Prostate gland (tissue), 2 donors: ENCODE measurements at places on chromosomes 6 and 20. TPM values are rescaled to one million over a fixed set of nuclear protein-coding genes. Genes with fewer than 3 reads are reported as not detected.

NR2E1 gene
- total RNA-seq, result 0.91 TPM

- no peak overlapping the region for H3K27ac ChIP-seq
- DNase-seq, result no peak
- no peaks in the 10 kb centered on the region for H3K4me1 ChIP-seq
These were observed 150.9 kb upstream of the MLIP start for GRCh38 chr6:53960311-53960710.

- H3K4me1 ChIP-seq, result no peaks in the 10 kb centered on the region
- no peaks in the 10 kb centered on the region for H3K36me3 ChIP-seq
- no peak overlapping the region for H3K4me3 ChIP-seq
These were observed 13.4 kb upstream of the BTN3A2 start for GRCh38 chr6:26351544-26351953.

DNA sequence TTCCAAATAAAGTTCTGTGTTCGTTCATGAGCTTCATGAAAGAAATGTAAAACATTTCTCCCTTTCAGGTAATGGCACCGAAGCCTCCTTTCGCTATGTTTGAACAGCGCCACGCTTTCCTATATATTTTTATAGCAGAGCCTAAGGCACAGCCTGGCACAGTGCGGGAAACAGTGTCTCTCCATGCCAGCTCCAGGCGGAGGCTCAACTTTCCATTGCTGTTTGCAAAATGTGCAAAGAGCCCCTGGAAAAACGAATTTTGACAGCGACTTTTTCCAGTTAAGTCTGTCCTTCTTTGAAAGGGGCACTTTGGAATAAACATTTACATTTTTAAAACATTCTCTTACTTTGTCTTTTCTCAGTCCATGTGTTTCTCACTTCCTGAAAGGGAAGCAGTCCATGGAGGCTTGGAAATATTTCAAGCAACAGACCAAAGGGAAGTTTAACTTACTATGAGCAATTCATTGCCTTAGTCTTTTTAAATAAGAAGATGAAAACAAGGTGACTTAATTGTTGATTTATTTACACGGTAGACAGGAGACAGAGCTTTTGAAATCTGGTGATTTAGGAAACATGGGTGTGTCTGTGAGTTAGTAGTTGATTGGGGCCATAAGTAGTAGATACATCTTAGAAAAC is 769 bp downstream of the CCN6 start:
- no peaks in the 10 kb centered on the region for H3K4me1 ChIP-seq
- no peak overlapping the region for H3K27ac ChIP-seq
- H3K36me3 ChIP-seq, result no peaks in the 10 kb centered on the region
- no peaks in the 10 kb centered on the region for H3K27me3 ChIP-seq

- no peaks in the 10 kb centered on the region for H3K27me3 ChIP-seq
- H3K27ac ChIP-seq, result no peak overlapping the region
- H3K36me3 ChIP-seq, result no peaks in the 10 kb centered on the region
- no peaks in the 10 kb centered on the region for H3K4me1 ChIP-seq
- no peak for DNase-seq
These were observed 8.6 kb downstream of the MAN1A1 start for GRCh38 chr6:119340796-119341487.

CCN6 gene
- total RNA-seq, result not detected

DNA sequence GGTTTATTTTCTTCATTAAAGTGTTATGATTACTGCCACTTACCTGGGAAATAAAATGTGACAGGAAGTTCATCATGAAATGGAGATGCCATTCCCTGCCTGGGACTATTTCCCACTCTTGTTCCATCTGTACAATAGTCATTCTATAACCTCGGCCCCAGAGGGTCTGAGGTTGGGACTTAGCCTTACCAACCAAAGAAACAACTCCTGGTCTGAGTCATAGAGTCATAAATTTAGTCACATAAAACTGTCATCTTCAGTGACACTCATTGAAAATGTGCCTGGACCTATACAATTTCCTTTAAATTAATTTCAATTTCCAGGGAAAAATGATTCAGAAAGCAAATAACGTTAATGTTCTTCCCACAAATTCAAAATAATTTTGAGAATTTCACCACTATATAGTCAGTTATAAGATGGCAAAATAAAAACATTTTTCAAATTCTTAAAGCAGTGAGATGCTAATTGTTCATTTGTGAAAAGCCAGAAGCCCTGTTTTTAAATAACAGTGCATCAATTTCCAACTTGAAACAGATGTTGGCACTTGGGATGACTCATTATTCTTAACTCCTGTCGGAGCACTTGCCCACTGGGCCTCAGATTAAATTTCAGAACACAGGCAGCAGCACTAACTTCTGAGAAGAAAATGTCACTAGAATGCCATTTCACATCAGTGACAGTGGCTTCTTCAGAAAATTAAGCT is 201.2 kb upstream of the SMLR1 start:
- H3K27ac ChIP-seq, result no peak overlapping the region
- H3K4me3 ChIP-seq, result no peak overlapping the region
- no peaks in the 10 kb centered on the region for H3K36me3 ChIP-seq
- H3K27me3 ChIP-seq, result no peaks in the 10 kb centered on the region

GRCh38 chr6:83476971-83477370 is 35.4 kb upstream of the PRSS35 start:
- no peaks in the 10 kb centered on the region for H3K36me3 ChIP-seq
- H3K27me3 ChIP-seq, result no peaks in the 10 kb centered on the region
- no peak overlapping the region for H3K27ac ChIP-seq
- DNase-seq, result no peak
- no peaks in the 10 kb centered on the region for H3K4me1 ChIP-seq
- no peak overlapping the region for H3K4me3 ChIP-seq

DNA sequence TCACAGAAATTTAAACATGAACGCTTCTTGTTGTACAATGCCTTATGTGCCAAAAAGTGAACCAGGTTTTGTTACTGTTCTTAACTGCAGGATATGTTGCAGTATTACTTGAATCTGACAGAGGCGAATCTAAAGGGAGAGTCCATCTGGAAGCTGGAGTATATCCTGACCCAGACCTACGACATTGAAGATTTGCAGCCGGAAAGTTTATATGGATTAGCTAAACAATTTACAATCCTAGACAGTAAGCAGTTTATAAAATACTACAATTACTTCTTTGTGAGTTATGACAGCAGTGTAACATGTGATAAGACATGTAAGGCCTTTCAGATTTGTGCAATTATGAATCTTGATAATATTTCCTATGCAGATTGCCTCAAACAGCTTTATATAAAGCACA is 19.9 kb downstream of the SMPDL3A start:
- H3K27ac ChIP-seq, result no peak overlapping the region
- no peaks in the 10 kb centered on the region for H3K36me3 ChIP-seq
- no peak for DNase-seq
- no peak overlapping the region for H3K4me3 ChIP-seq

- no peak overlapping the region for H3K4me3 ChIP-seq
- H3K36me3 ChIP-seq, result no peaks in the 10 kb centered on the region
- DNase-seq, result peak; percentile 17
- peak overlapping the region; percentile 64 for H3K27ac ChIP-seq
These were observed 13.4 kb upstream of the RANBP9 start for GRCh38 chr6:13725052-13725451.
